Ovary (tissue), 10 donors: ENCODE measurements at places on chromosomes 3 and 15.
A peak's percentile ranks its signal among the peaks of the same experiment; 100 is the strongest.

DNA sequence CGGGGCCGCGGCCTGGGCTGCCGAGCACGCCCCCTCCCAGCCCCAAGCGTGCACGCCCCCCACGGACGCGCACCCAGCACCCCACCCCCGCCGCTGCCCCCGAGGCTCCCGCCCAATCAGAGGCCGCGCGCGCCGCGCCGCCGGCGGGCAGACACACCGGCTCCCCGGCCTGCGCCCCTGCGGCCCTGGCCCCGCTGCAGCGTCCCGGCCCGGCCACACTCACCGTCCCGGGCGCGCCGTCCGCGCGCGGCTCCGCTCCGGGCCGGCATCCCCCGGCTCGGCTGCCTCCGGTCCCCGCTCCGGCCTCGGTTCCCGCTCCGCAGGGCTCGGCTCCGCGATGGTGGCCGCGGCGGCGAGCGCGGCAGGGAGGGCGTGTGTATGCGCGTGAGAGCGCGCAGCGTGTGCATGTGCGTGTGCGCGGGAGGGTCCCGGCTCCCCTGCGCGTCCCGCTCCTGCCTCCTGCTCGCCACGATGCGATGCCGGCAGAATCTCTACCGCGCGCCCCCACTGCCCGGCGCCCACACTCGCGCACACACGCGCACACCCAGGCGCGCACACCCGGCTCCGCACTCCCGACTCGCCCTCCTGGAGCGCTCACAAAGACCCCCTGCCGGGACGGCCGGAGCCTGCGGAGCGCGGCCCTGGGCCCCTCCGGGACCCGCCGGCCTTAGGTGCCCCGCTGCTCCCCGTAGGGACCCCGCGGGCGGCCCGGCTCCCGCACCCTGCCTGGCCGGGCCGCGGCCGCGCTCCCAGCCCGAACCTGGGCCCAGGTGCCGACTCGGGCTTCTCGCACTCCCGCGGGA is 186.5 kb upstream of the LINGO1 start:
- no peak for DNase-seq

GRCh38 chr3:46184469-46184868 is 23.6 kb downstream of the CCR1 start:
- no peak for DNase-seq

DNA sequence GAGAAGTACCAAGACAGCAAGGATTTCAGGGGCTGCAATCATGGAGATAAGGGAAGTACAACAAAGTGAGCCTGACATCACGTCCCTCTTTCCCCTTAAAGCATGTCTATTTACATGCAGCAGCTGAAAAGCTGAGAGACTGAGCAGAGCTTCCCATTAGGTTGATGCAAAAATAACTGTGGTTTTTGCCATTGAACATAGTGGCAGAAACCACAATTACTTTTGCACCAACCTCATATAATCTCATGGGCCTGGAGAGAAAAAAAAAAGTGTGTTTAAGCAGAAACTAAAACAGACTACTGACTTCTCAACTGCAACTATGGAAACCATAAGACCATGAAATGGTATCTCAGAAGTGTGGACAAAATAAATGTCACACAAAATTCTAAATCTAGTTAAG is 48.3 kb downstream of the CCDC12 start:
- no peak for DNase-seq

DNA sequence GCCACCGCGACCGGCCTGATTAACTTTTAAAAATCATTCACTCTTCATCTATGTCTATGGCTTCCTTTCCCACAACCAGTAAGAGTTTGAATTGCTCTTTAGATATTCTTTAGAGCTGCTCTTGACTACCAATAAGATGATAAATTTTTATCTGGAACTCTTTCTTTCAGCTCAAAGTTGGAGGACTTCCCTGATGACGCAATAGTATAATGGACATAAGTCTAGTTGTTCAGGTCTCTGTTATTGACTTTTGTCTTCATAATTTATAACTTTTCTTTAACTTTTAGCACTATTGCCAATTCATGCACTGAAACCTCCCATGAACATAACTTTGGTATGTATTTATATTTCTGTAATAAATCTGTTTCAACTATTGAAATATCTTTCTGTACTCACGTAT is 61.3 kb upstream of the NLGN1 start:
- DNase-seq, result no peak

GRCh38 chr15:41269887-41270286 is 38.8 kb downstream of the CHP1 start:
- DNase-seq, result no peak

- no peak for DNase-seq
These were observed 14.9 kb upstream of the ULK3 start for GRCh38 chr15:74857671-74858368.

DNA sequence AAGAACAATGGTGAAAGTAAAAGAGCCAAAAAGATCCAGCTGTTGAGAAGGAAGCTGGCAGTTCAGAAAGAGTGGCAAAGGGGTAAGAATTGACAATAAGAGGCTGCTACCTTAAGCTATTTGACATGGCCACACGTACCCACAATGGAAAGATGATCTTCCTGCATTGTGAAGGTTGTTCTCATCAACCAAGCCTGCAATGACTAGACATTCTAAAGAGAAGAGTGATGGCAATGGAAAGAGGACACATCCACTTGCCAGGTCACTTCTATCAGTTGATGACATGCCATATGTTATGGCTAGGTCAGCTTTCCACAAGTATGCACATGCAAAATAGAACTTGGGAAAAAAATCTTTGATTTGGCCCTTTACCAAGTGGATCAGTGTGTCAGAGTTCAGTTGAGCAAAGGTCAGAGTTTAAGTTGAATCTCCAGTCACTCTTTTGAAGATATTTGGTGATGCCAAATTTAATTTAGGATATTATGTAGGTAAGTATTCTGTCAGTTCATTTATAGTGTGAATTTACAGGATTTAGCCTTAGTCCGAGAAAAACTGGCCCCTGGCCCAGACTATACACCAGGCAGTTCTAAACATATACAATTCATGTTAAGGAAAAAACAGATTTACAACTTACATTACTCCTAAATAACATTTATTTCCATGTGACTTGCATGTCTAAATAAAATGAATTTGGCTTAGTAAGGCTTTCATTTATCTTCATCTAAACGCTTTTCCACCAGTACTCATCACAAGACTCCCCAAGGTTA is 104.9 kb upstream of the FLNB start:
- DNase-seq, result no peak

GRCh38 chr15:83063551-83063950 is 3.5 kb downstream of the BTBD1 start:
- DNase-seq, result no peak

DNA sequence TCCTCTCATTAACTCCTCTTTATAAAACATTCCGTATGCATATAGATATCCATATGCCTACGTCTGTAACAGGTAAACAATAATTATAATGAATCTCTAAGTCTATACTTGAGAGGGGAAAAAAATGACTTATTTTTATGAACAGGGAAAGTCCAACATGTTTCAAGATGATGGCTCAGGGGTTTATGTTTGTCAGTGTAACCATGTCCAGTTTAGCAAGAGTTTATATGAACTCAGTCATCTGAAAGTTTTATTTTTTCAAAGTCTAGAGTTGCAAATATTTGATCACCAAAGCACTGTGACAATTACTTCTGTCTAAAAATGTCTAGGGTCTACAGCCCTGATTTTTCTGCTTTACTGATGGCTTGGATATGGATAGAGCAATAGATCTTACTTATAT is 559.4 kb upstream of the KCNMB2 start:
- DNase-seq, result no peak

GRCh38 chr3:111604119-111604518 is 9.0 kb upstream of the ZBED2 start:
- DNase-seq, result no peak

GRCh38 chr3:25044762-25045710 is 383.0 kb upstream of the RARB start:
- no peak for DNase-seq

GRCh38 chr3:17831366-17831765 is 88.9 kb upstream of the TBC1D5 start:
- no peak for DNase-seq

DNA sequence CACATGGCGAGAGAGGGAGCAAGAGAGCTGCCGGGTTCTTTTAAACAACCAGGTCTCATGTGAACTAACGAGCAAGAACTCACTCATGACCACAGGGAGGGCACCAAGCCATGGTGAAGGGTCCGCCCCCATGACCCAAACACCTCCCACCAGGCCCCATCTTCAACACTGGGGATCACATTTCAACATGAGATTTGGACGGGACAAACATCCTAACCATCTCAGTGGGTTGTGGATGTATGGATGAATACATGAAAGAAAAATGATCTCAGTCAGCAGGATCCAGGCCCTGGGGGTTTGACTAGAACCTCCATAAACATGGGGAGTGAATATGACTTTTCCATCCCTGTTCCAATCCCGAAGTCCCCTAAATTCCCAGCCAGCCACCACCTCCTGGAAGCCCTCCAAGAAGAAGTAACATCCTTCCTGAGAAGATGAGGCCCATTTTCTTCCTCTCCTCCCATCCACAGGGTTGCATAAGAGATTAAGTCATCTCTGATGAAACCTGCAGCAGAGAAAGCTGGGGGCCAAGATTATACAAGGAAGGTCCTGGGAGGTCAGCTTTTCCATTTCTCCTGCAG is 9.5 kb downstream of the CAV3 start:
- DNase-seq, result no peak

GRCh38 chr15:99042892-99043291 is 35.3 kb upstream of the PGPEP1L start:
- DNase-seq, result no peak

DNA sequence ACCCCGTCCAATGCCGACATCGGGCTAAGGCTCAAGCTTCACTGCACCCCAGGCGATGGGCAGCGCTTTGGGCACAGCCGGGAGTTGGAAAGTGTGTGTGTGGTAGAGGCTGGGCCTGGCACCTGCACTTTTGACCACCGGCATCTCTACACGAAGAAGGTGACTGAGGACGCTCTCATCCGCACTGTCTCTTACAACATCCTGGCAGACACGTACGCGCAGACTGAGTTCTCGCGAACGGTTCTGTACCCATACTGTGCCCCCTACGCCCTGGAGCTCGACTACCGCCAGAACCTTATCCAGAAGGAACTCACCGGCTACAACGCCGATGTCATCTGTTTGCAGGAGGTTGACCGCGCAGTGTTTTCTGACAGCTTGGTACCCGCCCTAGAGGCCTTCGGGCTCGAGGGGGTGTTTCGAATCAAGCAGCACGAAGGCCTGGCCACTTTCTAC is 1.0 kb downstream of the PDE12 start:
- DNase-seq, result no peak

- no peak for DNase-seq
These were observed 30.7 kb downstream of the FMN1 start for GRCh38 chr15:33163816-33164215.

- DNase-seq, result peak; percentile 93
These were observed 14.6 kb downstream of the XIRP1 start for GRCh38 chr3:39177708-39178332.
